Activated T-cell treated with anti-CD3 and anti-CD28 coated beads, Interleukin-2, amount 50 U/mL, for 72 hours (primary cell): ENCODE measurements at places on chromosomes 13 and 19. TPM values are rescaled to one million over a fixed set of nuclear protein-coding genes. Genes with fewer than 3 reads are reported as not detected.

DNA sequence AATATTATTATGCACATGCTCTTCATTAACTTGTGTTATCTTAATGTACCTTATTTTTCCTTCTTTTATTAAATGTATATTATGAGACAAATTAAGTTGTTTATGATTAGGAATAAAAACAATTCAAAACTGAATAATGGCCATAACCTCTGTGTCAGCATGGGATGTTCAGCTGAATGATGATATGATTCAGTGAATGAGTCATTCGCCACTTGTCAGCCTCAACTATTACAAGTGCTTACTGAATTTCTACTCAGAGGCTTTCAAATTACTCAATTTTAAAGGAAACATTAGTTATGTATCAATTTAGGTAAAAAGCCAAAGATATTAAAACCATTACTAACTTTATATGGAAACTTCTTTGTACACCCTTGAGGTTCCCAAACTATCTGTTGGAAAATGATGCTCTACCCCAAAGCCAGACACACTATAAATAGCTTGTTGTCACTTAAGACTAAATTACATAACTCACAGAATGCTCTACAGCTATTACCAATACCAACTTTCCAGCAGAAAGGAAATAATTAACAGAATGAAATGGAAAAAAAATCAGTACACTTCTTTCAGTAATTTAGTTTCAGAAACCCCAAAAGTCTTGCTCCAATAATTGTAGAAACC lies 14.4 kb downstream of the LIG4 start:
- peak overlapping the region; percentile 83 for H3K27ac ChIP-seq
- DNase-seq = no peak
- H3K4me3 ChIP-seq = no peak overlapping the region
- peaks cover 4% of the 10 kb centered on the region for H3K36me3 ChIP-seq

Gene SERTAD1
- 12.9 TPM for total RNA-seq

Gene GRK1
- total RNA-seq = not detected

Gene EID2
- total RNA-seq = 15.3 TPM

- DNase-seq = no peak
- no peaks in the 10 kb centered on the region for H3K4me1 ChIP-seq
- H3K27me3 ChIP-seq = no peaks in the 10 kb centered on the region
- H3K27ac ChIP-seq = no peak overlapping the region
Observed at GRCh38 chr19:13003081-13003480, 7.8 kb downstream of the NFIX start.

DNA sequence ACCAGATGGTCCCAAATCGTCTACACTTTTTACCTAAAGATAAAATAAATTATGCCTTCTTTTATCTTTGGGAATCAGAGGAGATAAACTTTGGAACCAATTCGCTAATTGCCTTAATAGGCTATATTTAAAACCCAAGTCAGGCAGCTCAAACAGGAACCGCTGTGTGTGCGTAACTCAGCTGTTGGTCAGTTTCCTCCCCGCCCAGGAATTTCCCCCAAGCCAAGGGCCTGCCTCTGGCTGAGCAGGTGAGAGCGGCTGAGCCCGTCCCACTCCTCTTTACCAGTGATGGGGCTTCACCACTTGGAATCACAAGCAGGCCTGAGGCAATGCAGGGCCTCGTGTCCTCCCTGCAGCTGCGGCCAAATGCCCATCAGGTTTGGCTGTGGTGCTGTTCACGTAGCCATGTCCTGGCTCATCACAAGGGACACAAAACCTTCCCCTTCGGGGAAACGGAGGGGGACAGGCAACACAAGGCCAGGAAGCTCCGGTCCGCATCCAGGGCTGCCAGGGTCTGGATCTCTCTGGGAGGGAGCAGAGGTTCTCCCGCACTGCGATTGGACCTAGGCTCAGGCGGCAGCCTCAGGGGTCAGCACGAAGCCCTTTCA lies 503 bp upstream of the SLC7A9 start:
- DNase-seq = no peak
- H3K36me3 ChIP-seq = no peaks in the 10 kb centered on the region
- no peaks in the 10 kb centered on the region for H3K27me3 ChIP-seq
- no peak overlapping the region for H3K27ac ChIP-seq

- H3K27ac ChIP-seq = no peak overlapping the region
- H3K4me1 ChIP-seq = no peaks in the 10 kb centered on the region
- no peaks in the 10 kb centered on the region for H3K36me3 ChIP-seq
Observed at GRCh38 chr13:44564936-44565335, 11.2 kb downstream of the TSC22D1 start.

- no peak overlapping the region for H3K4me3 ChIP-seq
- peaks cover 2% of the 10 kb centered on the region for H3K36me3 ChIP-seq
- H3K4me1 ChIP-seq = peaks cover 12% of the 10 kb centered on the region
Observed at GRCh38 chr13:27273658-27274425, 3.2 kb downstream of the RASL11A start.

DNA sequence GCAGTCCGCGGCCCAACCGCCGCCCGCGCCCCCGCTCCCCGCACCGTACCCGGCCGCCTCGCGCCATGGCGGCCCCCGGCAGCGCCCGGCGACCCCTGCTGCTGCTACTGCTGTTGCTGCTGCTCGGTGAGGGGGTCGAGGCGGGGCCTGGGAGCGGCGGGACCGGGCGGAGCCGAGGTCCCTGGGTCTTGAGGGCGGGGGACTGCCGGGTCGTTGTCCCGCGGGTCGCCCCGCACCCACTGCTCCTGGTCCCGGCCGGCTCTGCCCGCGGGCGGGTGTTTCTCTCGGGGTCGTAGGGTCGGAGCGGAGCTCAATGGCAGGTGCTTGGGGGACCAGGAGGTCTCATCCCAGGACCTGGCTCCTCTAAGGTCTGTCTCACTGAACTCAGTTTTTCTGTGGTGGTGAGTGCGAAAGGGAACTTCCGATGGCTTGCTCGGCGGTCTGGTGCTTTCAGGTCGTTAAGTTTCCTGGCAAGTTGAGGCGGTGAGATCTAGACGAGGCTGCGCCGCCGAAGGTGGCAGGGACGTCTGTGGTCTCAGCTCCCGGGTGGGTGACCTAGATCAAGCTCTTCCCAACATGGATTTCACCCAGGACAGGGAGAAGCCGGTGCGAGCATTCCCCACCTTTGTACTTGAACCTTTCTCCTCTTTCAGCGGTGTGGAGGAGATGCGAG lies 467 bp downstream of the LAMP1 start:
- H3K27ac ChIP-seq = peak overlapping the region; percentile 99
- peaks cover 36% of the 10 kb centered on the region for H3K4me1 ChIP-seq
- H3K4me3 ChIP-seq = peak overlapping the region; percentile 94
- peak; percentile 60 for DNase-seq

- no peak overlapping the region for H3K4me3 ChIP-seq
- no peaks in the 10 kb centered on the region for H3K27me3 ChIP-seq
- H3K36me3 ChIP-seq = no peaks in the 10 kb centered on the region
- DNase-seq = no peak
- no peak overlapping the region for H3K27ac ChIP-seq
Observed at GRCh38 chr13:35618565-35619083, 142.1 kb upstream of the MAB21L1 start.

- H3K36me3 ChIP-seq = no peaks in the 10 kb centered on the region
- no peak overlapping the region for H3K27ac ChIP-seq
- no peak for DNase-seq
- H3K4me1 ChIP-seq = no peaks in the 10 kb centered on the region
- peaks cover 6% of the 10 kb centered on the region for H3K27me3 ChIP-seq
Observed at GRCh38 chr13:46992383-46992952, 95.6 kb upstream of the HTR2A start.

GRCh38 chr19:47699360-47699917 lies 13.8 kb upstream of the EHD2 start:
- H3K36me3 ChIP-seq = peaks cover 1% of the 10 kb centered on the region
- H3K4me3 ChIP-seq = no peak overlapping the region
- H3K4me1 ChIP-seq = no peaks in the 10 kb centered on the region
- no peak overlapping the region for H3K27ac ChIP-seq

GRCh38 chr13:96089749-96090239 lies at the start of gene HS6ST3:
TSS of gene HS6ST3 (plus strand) at chr13:96090107.
- peaks cover 59% of the 10 kb centered on the region for H3K27me3 ChIP-seq
- no peaks in the 10 kb centered on the region for H3K36me3 ChIP-seq
- H3K27ac ChIP-seq = no peak within 1 kb of the TSS
- no peak within 1 kb of the TSS for H3K4me3 ChIP-seq
- no peak for DNase-seq

Gene ZNF480
- total RNA-seq = 10.0 TPM

GRCh38 chr13:45276913-45277312 lies 64.1 kb downstream of the TPT1 start:
- no peaks in the 10 kb centered on the region for H3K27me3 ChIP-seq
- H3K4me3 ChIP-seq = no peak overlapping the region
- no peak overlapping the region for H3K27ac ChIP-seq
- no peak for DNase-seq

Gene NCR1
- 0.53 TPM for total RNA-seq

DNA sequence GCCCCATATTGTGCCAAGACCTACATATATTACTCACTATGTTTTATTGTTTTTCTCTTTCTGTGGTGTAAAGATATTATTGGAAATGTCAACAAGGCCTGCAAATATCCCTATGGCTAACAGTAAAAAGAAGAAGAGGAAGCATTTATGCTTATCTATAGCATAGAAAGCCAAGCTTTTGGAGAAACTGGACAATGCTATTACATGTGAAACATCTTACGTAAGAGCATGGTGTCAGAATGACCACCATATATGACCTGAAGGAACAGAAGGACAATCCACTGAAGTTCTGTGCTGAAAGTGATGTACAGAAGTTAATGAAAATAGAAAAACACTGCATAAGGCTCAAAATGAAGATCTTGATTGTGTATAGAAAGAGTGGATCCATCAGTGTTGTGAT lies 145.2 kb downstream of the KCTD12 start:
- no peak overlapping the region for H3K4me3 ChIP-seq
- H3K36me3 ChIP-seq = no peaks in the 10 kb centered on the region
- H3K4me1 ChIP-seq = peaks cover 5% of the 10 kb centered on the region

- DNase-seq = peak; percentile 45
- H3K4me1 ChIP-seq = no peaks in the 10 kb centered on the region
- H3K36me3 ChIP-seq = peaks cover 2% of the 10 kb centered on the region
- H3K4me3 ChIP-seq = peak within 1 kb of the TSS; percentile 81
Observed at GRCh38 chr19:11261971-11262839, at the start of gene DOCK6. TSS of gene DOCK6 (minus strand) at chr19:11262524. CDS start at chr19:11262440, 84 bp downstream.

GRCh38 chr13:23674795-23675640 lies 104.8 kb downstream of the TNFRSF19 start:
- peaks cover 27% of the 10 kb centered on the region for H3K4me1 ChIP-seq
- DNase-seq = peak; percentile 20
- H3K27ac ChIP-seq = peak overlapping the region; percentile 25
- peaks cover 12% of the 10 kb centered on the region for H3K27me3 ChIP-seq

GRCh38 chr19:41821003-41821735 lies 23.3 kb downstream of the LYPD4 start:
- no peak overlapping the region for H3K4me3 ChIP-seq
- H3K27ac ChIP-seq = no peak overlapping the region
- H3K4me1 ChIP-seq = peaks cover 6% of the 10 kb centered on the region
- DNase-seq = peak; percentile 61
- H3K27me3 ChIP-seq = peaks cover 32% of the 10 kb centered on the region

Gene ZNF69
- total RNA-seq = 2.6 TPM

DNA sequence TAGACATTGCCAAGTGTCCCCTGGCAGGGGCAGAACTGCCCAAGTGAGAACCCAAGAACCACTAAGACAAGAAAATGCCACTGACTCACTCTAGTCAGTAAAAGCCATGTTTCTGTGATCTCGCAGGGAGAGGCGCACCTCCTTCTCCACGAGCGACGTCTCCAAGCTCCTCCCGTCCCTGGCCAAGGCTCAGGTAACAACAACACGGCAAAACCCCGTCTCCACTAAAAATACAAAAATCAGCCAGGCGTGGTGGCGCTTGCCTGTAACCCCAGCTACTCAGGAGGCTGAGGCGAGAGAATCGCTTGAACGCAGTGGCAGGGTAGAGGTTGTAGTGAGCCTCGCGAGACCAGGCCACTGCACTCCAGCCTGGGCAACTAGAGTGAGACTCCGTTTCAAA lies 17.5 kb upstream of the USE1 start:
- peaks cover 18% of the 10 kb centered on the region for H3K36me3 ChIP-seq
- H3K4me3 ChIP-seq = no peak overlapping the region
- H3K27ac ChIP-seq = no peak overlapping the region
- no peak for DNase-seq

DNA sequence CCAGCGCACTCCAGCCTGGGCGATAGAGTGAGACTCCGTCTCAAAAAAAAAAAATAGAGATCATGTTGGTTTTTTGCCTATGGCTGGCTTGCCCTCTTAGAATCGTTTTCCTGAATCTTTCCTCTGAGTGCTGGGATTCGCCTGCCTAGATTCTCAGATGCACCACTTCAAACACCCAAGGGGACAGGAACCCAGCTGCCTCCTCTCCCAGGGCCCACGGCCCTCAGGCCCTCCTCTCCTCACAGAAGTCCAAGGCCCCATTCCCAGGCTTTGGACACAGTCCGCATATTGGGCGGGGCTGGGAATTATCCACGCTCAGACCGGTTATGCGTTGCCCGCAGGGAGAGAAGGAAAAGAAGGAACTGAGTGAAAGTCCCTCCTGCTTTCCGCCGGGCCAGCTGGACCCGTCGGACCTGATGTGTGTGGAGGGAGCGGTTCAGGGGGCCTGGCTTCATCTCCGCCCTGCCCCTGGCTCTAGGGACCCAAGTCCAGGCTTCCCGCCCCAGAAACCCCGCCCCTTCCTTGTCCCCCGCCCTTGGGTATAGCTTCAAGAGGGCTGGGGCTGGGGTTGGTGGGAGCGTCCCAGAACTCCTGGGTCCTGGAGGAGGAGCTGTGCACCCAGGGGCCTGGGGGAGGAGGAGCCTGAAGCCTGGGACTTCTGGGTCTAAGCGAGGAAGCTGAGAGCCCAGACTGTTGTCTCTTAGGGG lies 5.8 kb downstream of the PPFIA3 start:
- H3K27me3 ChIP-seq = peaks cover 11% of the 10 kb centered on the region
- no peaks in the 10 kb centered on the region for H3K36me3 ChIP-seq
- no peak overlapping the region for H3K27ac ChIP-seq
- no peak overlapping the region for H3K4me3 ChIP-seq

GRCh38 chr19:57466489-57466888 lies 9.5 kb upstream of the VN1R1 start:
- no peaks in the 10 kb centered on the region for H3K4me1 ChIP-seq
- no peak overlapping the region for H3K27ac ChIP-seq
- H3K27me3 ChIP-seq = no peaks in the 10 kb centered on the region

DNA sequence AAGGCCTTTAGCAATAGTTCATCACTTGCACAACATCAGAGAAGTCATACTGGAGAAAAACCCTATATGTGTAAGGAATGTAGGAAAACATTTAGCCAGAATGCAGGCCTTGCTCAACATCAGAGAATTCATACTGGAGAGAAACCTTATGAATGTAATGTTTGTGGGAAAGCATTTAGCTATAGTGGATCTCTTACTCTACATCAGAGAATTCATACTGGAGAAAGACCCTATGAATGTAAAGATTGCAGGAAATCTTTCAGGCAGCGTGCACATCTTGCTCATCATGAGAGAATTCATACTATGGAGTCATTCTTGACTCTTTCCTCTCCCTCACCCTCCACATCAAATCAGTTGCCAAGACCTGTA lies 19.8 kb downstream of the ZNF583 start:
- no peaks in the 10 kb centered on the region for H3K4me1 ChIP-seq
- H3K36me3 ChIP-seq = peaks cover 73% of the 10 kb centered on the region
- no peak overlapping the region for H3K27ac ChIP-seq
- H3K27me3 ChIP-seq = no peaks in the 10 kb centered on the region
- H3K4me3 ChIP-seq = no peak overlapping the region
- no peak for DNase-seq
